Putamen (tissue), 1 donor: ENCODE measurements at places on chromosomes 1 and 21.
A peak's percentile ranks its signal among the peaks of the same experiment; 100 is the strongest.

DNA sequence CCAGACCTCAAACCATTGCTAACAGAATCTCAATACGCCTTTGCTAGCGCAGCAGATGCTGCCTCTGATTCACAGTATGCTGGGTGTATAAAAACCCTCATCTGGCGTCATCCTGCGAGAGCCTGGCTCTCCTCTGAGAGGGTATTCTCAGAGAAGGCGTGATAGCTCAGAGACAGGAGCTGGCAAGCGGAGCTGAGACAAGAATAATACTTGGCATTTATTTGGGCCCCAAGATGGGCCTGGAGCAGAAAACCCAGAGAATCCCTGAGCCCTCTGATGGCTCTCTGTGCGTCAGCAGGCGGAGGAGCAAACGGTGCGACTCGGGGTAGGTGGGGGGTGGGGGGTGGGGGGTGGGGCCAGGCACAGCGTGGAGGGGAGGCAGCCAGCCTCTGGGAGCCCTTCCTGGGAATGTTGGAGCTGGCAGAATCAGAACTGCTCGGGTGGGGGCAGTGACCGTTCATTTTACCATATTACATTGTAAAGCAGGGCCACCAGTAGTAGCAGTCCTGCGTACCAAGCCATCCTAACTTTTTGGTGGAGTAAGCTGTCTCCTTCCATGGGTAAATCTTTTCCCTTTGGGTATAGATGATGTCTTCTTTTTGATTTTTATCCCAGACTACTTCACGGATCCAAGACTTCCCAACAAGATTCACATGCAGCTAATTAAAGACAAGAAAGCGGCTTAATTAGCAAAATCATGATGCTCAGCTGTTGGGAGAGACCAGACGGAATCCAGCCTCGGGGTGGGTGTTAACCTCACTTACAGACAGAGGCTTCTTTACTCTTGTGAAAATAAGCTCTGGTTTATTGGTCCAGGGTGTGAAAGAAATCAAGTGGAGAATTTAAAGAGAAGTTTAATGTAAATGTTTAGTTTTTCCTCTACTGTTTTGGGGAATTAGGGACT, 7.1 kb downstream of the RIIAD1 start:
- DNase-seq = peak; percentile 57

GRCh38 chr1:77057994-77058585, 161.1 kb downstream of the PIGK start:
- DNase-seq = no peak

- DNase-seq = no peak
Observed at GRCh38 chr1:26288311-26288941, 8.5 kb downstream of the SH3BGRL3 start.

- no peak for DNase-seq
Observed at GRCh38 chr1:202288177-202288576, 53.6 kb downstream of the UBE2T start.

- no peak for DNase-seq
Observed at GRCh38 chr1:235852887-235853286, 13.8 kb downstream of the LYST start.

- DNase-seq = no peak
Observed at GRCh38 chr1:44031252-44032169, at the start of gene SLC6A9. TSS of gene SLC6A9 (minus strand) at chr1:44031462. CDS start at chr1:44024277, 7,185 bp downstream.

- no peak for DNase-seq
Observed at GRCh38 chr1:54814571-54814970, 13.4 kb upstream of the TTC22 start.
